Natural killer cell (primary cell): ENCODE measurements at places on chromosomes 7 and 10. TPM values are rescaled to one million over a fixed set of nuclear protein-coding genes. Genes with fewer than 3 reads are reported as not detected.

ATP5F1C gene
- total RNA-seq: 145 TPM

ZNF282 gene
- total RNA-seq: 26.0 TPM

TWIST1 gene
- total RNA-seq: not detected

PAX4 gene
- total RNA-seq: not detected

CYP3A5 gene
- total RNA-seq: 0.14 TPM

PRKG1 gene
- total RNA-seq: 0.35 TPM

TACR2 gene
- not detected for total RNA-seq

RBP4 gene
- not detected for total RNA-seq

SLC29A3 gene
- total RNA-seq: 4.0 TPM

IQCE gene
- 11.3 TPM for total RNA-seq

PRRT4 gene
- not detected for total RNA-seq

IFIT1B gene
- not detected for total RNA-seq

ELAPOR2 gene
- 4.2 TPM for total RNA-seq

LRRC4 gene
- 2.4 TPM for total RNA-seq

IMPDH1 gene
- total RNA-seq: 77.8 TPM

ORAI2 gene
- 39.1 TPM for total RNA-seq

MRPS24 gene
- 37.4 TPM for total RNA-seq

GSTK1 gene
- total RNA-seq: 159 TPM

HABP2 gene
- total RNA-seq: not detected

KAZALD1 gene
- total RNA-seq: not detected

SAP25 gene
- 32.5 TPM for total RNA-seq

TCF7L2 gene
- 10.4 TPM for total RNA-seq
